ENCODE measurements at places on chromosomes 11 and 22.
A peak's percentile ranks its signal among the peaks of the same experiment; 100 is the strongest.

GRCh38 chr11:34313099-34313517, 44.7 kb downstream of the ABTB2 start:
- peaks cover 2% of the 10 kb centered on the region for H3K4me1 ChIP-seq
- no peak for DNase-seq
- H3K4me3 ChIP-seq = no peak overlapping the region
- no peak overlapping the region for H3K27ac ChIP-seq
- H3K36me3 ChIP-seq = no peaks in the 10 kb centered on the region

DNA sequence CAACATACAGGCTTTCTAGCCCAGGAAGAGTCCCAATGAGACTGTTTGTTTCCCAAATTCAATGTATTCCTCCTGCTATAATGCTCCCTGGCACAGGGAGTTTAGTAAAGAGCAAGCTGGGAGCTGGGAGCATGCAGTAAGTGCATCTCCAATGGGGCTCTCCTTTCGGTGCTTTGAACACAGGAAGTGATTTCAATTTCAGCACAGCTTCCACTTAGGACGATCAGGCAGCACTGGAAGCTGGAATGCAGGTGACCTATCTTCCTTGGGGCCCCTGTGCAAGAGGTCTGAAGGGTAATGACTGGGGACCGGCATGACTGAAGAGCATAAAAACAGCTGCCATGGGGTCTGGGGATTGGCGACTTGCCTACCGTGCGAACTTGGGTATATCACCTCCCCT, 76.0 kb downstream of the LARGE1 start:
- no peak overlapping the region for H3K27ac ChIP-seq
- no peaks in the 10 kb centered on the region for H3K27me3 ChIP-seq
- no peak overlapping the region for H3K4me3 ChIP-seq
- DNase-seq = no peak
- H3K4me1 ChIP-seq = no peaks in the 10 kb centered on the region

DNA sequence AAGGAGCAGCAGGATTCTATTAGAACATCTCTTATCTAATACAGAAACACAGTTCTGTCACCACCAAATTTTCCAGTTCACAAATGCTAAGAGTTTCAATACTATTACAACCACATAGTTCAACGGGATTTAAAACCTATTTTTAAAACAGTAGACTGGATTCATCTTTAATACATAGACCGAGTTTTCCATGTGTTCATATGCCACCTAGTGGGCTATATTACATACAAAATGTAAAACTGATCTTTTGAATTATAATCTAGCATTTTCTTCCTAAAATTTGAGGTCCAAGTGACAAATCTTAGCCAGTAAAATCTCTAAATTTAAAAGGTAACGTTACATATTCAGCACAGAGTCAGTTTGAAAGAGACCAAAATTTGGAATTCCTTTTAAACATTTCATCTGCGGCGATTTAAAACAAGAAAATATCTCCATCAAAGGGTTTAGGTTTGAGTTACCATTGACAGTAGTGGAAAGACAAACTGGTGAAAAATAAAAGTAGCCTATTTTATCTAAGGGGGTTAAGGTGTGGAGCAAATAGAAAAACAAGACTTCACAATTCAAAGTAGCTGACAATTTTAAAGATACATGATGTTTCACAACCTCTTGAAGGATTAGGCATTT, 269.3 kb upstream of the MPPED2 start:
- H3K27me3 ChIP-seq = no peaks in the 10 kb centered on the region
- DNase-seq = no peak
- no peaks in the 10 kb centered on the region for H3K4me1 ChIP-seq
- no peak overlapping the region for H3K4me3 ChIP-seq
- H3K36me3 ChIP-seq = no peaks in the 10 kb centered on the region
- H3K27ac ChIP-seq = no peak overlapping the region

GRCh38 chr22:46990937-46991550, 228.6 kb downstream of the TBC1D22A start:
- H3K4me1 ChIP-seq = no peaks in the 10 kb centered on the region
- no peaks in the 10 kb centered on the region for H3K27me3 ChIP-seq
- H3K4me3 ChIP-seq = no peak overlapping the region
- no peak overlapping the region for H3K27ac ChIP-seq
- DNase-seq = no peak
- no peaks in the 10 kb centered on the region for H3K36me3 ChIP-seq

DNA sequence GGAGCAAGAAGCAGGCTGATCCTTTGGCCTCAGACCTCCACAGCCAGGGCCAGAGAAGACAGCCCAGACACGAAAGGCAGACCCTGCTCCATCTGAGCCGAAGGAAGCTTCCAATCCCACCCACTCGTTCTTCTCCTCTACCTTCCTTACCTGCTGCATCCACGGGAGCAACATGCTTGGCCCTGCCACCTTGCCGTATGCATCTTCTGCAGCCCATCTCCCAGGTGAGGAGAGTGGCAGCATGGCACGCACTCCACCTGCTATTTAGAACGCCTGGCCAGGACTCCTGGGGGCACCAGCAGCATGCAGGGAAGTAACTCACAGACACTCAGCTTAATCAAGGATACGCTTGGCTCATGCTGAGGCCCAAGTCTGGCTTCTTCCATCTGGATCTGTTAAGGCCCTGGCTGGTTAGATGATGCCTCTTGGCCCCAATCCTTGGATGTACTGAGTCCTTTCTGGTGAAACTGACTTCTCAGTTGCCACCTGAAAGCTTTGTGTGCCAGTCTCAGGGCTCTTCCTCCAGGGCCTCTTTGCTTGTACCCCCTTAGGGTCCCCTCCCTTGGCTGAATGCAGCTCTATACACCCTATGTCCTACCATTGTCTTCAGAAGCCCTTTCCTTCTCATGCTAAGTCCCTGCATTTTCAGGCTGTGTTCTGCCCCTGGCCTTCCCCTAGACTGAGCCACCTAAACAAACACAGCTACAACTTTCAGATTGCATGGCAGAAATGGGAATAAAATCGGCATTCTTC, 604.9 kb downstream of the BUD13 start:
- H3K27me3 ChIP-seq = no peaks in the 10 kb centered on the region
- no peaks in the 10 kb centered on the region for H3K4me1 ChIP-seq
- no peak overlapping the region for H3K4me3 ChIP-seq
- H3K27ac ChIP-seq = no peak overlapping the region

DNA sequence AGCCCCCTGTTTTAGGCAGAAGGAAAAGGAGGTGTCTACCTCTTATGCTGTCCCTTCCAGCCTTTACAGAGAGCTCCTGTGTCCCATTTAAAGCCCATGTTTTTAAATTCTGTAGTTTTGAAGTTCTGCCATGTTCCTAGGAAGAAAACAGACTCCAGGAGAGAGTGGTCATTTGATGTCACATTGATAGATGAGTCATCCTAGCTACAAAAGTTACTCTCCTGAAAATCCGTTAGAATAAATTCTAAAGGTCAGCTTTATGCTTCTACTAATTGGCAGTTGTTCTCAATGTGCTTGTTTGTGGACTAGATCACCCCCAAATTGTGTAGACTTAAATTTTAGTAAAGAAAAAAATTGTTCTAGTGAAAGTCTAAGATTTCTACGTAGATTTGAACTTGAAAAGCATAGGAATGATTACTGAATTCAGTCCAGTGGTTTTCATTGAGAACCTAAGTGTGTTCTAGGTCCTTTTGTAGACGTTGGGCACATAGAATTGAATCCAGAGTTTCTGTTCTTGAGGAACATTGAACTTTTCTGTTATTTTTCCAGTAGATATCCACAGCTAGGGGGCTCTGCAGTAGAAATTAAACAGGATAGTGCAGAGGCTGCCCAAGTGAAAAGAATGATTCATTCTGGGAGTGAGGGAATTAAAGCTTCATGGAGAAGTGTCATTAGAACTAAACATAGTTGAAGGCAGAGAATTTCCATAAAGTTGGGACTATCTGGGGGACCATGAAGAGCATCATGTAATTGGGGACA, 140.6 kb upstream of the RASSF10 start:
- DNase-seq = no peak
- no peaks in the 10 kb centered on the region for H3K27me3 ChIP-seq
- no peaks in the 10 kb centered on the region for H3K4me1 ChIP-seq

GRCh38 chr11:63998558-63999348, 12.5 kb downstream of the OTUB1 start:
- H3K36me3 ChIP-seq = peaks cover 11% of the 10 kb centered on the region
- no peak overlapping the region for H3K4me3 ChIP-seq
- no peaks in the 10 kb centered on the region for H3K4me1 ChIP-seq
- H3K27me3 ChIP-seq = no peaks in the 10 kb centered on the region
- DNase-seq = peak; percentile 40

- no peak overlapping the region for H3K27ac ChIP-seq
- no peaks in the 10 kb centered on the region for H3K4me1 ChIP-seq
- DNase-seq = no peak
- H3K36me3 ChIP-seq = no peaks in the 10 kb centered on the region
Observed at GRCh38 chr11:60318726-60319125, 8.3 kb upstream of the MS4A6E start.

GRCh38 chr11:26993965-26994457, at the start of gene FIBIN:
Gene FIBIN, plus strand, starts transcription at chr11:26994112. Its CDS starts 415 bp downstream, at chr11:26994527.
- peak within 1 kb of the TSS; percentile 40 for H3K4me3 ChIP-seq
- peak within 1 kb of the TSS; percentile 7 for H3K27ac ChIP-seq
- peak; percentile 44 for DNase-seq
- no peaks in the 10 kb centered on the region for H3K27me3 ChIP-seq

- no peak for DNase-seq
- H3K27me3 ChIP-seq = no peaks in the 10 kb centered on the region
- no peak overlapping the region for H3K27ac ChIP-seq
- no peaks in the 10 kb centered on the region for H3K4me1 ChIP-seq
- H3K36me3 ChIP-seq = no peaks in the 10 kb centered on the region
Observed at GRCh38 chr11:34444428-34444827, 5.7 kb downstream of the CAT start.

DNA sequence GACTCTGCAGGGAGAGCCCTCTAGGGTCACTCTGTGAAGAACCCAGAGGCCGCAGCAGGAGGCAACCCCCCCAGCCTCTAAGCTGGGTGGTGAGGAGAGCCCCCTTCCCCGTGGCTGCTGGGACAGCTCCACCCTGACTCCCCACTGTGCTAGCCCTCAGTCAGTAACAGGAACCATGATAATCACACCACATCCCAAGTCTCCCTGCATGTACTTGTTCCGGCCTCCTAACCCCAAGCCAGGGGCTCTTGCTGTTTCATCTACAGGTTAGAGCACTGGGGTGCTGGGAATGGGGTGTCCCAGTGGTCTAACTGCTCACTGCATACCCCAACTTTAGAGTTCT, 26.9 kb downstream of the ARVCF start:
- no peaks in the 10 kb centered on the region for H3K27me3 ChIP-seq
- no peak overlapping the region for H3K4me3 ChIP-seq
- H3K4me1 ChIP-seq = peaks cover 10% of the 10 kb centered on the region
- no peaks in the 10 kb centered on the region for H3K36me3 ChIP-seq
- peak; percentile 22 for DNase-seq

GRCh38 chr11:2273771-2274170, 3.4 kb upstream of the ASCL2 start:
- no peak overlapping the region for H3K4me3 ChIP-seq
- no peak overlapping the region for H3K27ac ChIP-seq
- H3K36me3 ChIP-seq = no peaks in the 10 kb centered on the region
- no peak for DNase-seq

- H3K27me3 ChIP-seq = no peaks in the 10 kb centered on the region
- H3K36me3 ChIP-seq = no peaks in the 10 kb centered on the region
- H3K27ac ChIP-seq = no peak overlapping the region
- DNase-seq = no peak
- H3K4me1 ChIP-seq = no peaks in the 10 kb centered on the region
Observed at GRCh38 chr11:92643827-92644226, 325.6 kb upstream of the MTNR1B start.

DNA sequence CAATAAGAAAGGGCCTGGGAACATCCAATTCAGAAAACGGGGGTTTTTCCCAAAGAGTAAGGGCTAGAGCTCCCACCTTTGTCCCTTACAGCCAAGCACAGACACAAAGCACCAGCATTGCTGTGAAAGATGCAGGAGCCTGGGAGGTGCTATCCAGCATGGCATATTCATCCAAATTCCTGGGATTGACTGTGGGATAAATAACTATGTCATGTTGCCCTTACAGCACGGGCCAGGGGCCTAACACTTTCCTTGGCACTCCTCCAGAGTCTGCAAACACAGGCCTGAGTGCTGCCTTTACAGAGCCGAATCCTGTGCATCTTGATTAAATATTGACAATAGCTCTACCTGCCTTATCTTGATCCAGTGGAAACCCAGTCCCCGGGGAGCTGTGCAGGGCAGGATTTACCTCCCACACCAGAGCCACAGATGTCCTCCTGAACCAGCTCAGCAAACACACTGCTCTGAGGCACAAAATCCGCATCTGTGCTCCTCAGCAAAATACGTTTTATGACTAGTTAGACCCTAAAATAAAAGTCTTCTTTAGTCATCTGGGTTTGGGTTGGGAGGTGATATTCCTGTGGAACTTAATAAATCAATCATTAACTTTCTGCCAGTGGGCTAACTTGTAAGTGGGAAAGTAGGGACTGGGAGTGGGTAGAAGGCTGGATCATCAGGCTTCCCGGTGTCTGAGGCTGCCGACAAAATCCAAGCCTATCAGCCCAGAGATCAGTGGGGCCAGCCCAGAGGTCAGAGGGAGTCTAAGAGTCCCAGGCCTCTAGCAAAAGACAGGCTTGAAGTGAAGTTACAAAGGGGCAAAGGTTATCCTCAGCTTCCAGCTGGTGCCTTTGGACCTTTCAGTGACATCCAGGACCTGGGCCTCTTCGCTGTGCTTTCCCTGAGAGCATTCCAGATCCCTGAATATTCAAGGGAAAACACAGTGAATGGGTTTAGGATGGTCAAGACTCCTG, 36.5 kb downstream of the POU2AF3 start:
- no peak overlapping the region for H3K4me3 ChIP-seq
- H3K27me3 ChIP-seq = no peaks in the 10 kb centered on the region
- H3K36me3 ChIP-seq = no peaks in the 10 kb centered on the region
- peak; percentile 87 for DNase-seq

DNA sequence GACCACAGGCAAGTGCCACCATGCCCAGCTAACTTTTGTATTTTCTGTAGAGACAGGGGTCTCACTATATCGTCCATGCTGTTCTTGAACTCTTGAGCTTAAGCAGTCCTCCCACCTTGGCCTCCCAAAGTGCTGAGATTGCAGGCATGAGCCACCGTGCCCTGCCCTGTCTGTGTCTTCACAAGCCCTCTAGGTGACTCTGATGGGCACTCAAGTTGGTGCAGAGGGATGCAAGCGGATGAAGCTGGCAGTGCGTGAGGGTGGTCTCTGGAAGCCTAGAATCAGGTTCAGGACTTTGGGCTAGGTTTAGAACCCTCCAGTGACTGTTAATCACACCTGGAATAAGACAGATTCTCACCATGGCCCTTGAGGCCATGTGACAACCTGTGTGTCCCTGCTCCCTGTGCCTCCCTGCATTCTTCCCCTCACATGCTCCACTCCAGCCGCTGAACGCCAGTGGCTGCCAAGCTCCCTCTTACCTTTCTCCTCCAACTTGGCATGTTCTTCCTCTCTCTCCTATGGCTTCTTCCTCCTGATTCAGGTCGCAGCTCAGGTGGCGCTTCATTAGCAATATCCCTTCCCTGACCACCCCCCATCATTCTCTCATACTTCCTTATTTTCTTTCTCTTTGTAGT, 242.3 kb upstream of the TBCEL start:
- no peak overlapping the region for H3K4me3 ChIP-seq
- no peaks in the 10 kb centered on the region for H3K36me3 ChIP-seq
- H3K27ac ChIP-seq = no peak overlapping the region
- H3K27me3 ChIP-seq = no peaks in the 10 kb centered on the region
- H3K4me1 ChIP-seq = no peaks in the 10 kb centered on the region
- DNase-seq = no peak

Data from right lobe of liver (tissue), 6 donors.